GM19239 (cell line): ENCODE measurements at places on chromosomes 7 and 10.

GRCh38 chr7:16999541-17000267 is 117.9 kb upstream of the AGR3 start:
- no peak for DNase-seq

GRCh38 chr7:98330926-98331529 is 49.5 kb downstream of the BRI3 start:
- DNase-seq, result no peak

DNA sequence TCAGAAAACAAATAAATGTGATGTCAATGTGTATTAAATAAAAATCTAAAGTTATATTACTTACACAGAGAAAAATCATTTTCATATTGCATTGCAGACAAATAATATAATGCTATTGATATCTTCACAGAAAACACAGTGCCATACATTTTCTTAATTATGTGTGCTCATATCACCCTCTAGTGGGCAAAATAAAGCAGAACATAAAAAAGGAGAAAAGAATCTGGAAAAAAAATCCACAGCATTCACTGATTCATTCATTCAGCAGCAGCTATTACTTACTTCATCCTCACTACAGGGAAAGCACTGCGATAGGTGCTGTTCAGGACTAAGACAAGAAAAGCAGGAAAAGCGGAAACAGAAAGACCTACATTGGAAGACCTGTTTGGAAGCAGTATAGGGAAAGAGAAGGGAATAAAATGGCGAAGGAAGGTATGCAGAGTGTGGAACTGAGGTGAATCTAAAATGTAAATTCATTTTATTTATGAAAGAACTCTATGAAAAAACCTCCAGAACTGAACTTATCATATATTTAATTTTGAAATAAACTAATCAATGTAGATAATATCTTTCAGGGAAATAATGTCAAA is 73.2 kb downstream of the POT1 start:
- DNase-seq, result no peak

DNA sequence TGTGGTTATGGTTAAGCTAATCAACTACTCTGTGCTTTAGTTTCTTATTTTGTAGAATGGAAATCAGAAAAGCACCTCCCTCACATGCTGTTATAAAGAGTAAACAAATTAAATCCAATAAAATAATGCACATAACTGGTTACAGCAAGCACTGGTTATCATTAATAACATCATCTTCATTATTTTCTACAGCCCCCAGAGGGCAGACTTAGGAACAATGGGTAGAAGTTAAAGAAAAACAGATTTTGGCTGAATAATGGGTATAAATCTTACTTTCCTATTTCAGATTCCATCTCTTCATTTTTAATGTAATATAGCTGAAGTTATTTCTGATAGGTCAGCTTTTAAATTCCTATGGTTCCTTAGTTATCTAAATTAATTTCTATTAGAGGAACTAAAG is 126.5 kb downstream of the DOCK4 start:
- no peak for DNase-seq

GRCh38 chr10:94890264-94891022 is 48.0 kb upstream of the CYP2C9 start:
- no peak for DNase-seq

DNA sequence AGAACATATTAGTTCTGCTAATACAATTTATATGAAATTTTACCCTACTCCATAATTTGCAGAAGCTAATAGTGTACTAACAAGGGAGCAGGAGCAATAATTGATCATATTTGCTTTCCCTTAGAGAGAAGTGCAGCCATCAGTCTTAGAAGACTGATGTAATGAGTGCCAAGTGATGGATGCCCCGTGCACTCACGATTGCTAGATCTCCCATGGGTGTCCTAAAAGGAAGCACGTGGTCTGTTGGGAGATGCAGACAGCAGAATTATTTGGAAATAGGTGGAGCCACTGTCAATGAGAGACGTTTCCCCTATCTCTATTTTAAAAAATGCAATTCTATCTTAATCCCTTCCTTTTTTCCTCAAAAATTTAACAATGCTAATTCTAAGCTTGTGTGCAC is 772.2 kb upstream of the C7orf33 start:
- no peak for DNase-seq

DNA sequence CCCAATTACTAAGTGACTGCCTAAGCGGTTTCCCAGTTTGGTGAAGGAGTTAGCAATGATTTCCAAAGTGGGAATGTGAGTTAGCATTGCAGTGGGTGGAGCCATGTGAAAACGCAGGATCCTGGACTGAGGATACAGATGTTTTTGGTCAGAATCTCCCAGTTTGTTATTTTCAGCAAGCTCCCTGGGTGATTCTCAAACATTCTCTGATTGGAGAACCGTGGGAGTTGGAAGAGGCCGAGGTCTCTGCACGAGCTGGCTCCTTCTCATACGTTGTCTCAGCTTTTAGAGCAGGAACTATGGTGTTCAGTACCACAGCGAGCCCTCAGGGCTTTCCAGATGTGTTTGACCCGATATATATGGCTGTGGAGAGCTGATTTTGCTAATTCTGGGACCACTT is 396.5 kb upstream of the NPVF start:
- no peak for DNase-seq

GRCh38 chr7:66933469-66933868 is 12.4 kb downstream of the TMEM248 start:
- DNase-seq, result no peak

DNA sequence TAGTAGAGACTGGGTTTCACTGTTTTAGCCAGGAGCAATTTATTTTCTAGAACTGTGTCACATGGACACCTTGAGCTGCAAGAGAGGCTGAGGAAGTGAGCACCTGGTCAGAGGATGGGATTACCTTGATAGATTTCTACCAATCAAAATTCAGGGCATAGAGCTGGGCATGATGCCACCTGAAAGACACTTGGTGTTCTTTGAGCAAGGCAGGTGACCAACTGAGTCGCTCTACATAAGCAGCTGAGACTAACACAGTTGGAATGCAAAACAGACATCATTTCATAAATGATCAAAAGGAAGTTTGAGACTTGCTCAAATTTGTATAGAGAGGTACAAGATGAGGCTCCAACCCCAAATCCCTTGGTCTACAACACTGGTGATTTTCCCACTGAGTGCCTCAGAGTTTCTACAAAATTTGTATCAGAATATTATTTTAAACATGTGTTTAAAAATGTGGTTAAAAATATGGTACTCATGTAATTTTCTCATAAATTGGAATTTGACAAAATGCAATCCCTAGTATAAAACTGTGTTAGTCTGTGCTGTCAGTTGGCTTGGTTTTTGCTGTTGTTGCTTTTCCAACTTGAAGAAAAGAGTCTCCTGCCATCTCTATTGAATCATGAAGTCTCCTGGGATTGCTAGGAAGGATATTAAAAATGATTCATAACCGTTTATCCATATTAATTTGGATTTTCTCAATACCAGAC is 156.4 kb upstream of the MDFIC start:
- DNase-seq, result no peak

GRCh38 chr10:34985823-34986222 is 104.3 kb downstream of the CUL2 start:
- DNase-seq, result no peak

GRCh38 chr7:32264702-32265284 is 194.6 kb upstream of the PDE1C start:
- DNase-seq, result no peak

DNA sequence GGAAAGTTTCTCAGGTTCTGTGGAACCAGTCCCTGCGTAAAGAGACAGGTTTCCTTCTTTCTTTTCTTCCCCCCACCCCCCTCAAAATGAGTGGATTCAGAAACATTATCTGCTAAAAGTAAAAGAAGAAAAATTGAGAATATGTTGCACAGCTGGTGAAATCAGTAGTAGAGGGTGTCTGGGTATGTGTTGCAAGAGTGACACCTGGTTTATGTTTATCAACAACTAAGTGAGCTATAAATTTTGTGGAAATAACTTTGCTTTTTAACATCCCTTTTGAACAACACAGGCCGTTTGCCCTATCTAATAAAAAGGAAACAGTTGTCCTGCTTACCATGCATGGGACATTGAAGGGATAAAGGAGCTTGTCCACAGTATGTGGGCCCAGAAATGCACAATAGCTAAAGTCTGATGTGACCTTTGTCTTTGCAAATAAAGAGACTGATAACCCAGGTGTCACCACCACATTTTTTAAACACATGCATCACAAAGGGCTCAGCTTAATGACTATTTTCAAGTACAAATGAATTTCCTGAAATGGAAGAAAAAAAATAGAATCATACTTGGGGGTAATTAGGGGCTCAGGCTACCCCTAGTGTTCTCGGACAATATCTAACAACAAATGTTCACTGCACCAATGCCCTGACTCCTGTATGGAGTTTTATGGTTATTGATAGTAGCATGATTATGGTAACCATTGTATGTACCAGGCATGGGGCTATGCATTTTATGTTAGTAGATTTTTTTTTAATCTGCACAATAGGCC is 221.7 kb upstream of the TCF7L2 start:
- no peak for DNase-seq

GRCh38 chr10:45422866-45423659 is 49.0 kb downstream of the ALOX5 start:
- no peak for DNase-seq

- DNase-seq, result no peak
Observed at GRCh38 chr7:147465223-147465622, 1125.3 kb upstream of the C7orf33 start.
